ENCODE measurements at places on chromosomes 12 and 14.
A peak's percentile ranks its signal among the peaks of the same experiment; 100 is the strongest.

- no peak for DNase-seq
Observed at GRCh38 chr12:11980115-11980514, 90.6 kb upstream of the BCL2L14 start.

DNA sequence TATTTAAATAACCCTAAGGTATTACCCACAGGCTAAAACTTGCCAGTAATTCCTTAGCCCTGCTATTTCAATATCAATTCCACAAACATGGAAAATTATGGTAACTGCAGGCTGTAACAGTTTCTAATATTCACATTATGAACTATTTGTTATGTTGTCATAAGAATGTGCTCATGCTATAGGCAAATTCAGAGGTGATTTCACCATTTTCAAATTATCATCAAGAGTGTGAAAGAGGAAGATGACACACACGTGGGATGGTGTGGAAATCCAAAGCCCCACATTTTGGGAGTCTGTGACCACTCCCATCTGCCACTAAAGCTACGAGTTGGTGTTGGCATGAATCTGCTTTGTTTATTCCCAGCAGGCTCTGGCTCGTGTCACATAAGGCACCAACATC, 5.9 kb upstream of the MYO1A start:
- no peak for DNase-seq

GRCh38 chr12:54134850-54135249, 53.9 kb downstream of the SMUG1 start:
- DNase-seq = no peak

DNA sequence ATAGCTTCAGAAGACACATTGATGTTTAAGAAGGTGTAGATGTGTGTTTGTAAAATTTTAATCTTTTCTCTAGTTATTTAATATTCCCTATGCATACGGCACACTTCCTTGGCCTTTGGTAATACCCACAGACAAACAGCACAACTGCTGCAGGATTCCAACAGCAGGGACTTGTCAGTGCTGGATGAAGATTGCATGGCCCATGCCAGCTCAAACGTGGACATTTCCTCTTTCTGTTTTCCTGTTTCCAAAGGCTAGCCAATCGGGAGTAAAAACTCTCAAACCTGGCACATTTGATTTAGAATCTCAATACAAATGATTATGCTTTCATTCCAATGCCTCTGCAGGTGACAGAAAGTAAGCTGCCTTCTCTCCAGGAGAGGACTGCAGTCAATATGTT, 22.5 kb upstream of the PDE3A start:
- no peak for DNase-seq

DNA sequence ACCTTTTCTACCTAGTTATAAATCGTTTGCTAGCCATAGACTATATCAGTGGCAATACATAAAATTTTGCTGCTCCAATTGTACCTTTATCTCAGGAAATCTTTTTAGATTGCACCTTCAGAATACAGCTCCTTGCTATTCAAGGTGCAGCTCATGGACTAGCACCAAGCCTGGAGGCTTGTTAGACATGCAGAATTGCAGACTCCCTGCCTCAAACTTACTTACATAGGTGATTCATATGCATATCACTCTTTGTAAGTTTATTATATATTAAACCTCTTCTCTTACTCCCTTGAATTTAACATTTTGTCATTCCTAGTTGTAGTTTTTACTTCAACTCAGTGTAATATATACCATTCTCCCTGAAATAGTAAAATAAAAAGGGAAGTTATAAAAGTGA, 195.4 kb upstream of the PDZRN4 start:
- no peak for DNase-seq

DNA sequence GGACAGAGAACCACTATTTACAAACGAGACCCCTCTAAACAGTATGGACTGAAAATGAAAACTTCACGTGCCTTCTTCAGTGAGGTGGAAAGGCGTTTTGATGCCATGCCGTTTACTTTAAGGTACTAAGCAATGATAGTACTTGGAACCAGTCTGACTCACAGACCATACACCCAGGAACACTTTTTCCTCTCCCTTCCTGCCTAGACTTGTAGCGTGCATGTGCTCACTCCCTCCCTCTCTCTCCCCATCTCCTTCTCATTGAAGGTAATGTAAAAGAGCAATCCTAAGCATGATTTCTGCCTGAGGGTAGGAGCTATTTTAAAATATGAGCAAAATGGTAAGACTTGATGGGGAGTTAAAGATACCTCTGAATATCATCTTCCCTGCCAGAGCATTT, 5.9 kb upstream of the RPL41 start:
- DNase-seq = no peak

DNA sequence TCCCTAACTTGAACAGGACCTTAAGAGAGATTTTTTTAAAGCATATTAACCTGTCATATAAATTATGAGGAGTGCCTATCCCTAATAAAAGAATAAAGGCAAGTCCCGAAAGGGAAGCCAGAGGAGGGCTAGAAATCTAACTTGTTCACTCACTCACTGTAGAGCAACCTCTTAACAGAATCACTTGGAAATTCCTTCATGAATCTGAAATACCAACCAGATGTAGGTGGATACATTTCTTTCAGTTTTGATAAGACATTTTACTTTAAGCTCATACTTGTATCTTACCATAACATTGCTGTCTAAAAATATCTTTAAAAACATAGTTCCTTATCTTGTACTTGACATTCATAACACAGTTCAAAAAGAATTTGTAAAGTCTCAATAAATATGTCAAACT, 25.7 kb downstream of the NTN4 start:
- DNase-seq = no peak

- DNase-seq = no peak
Observed at GRCh38 chr12:44127966-44128710, 292.3 kb downstream of the TMEM117 start.

DNA sequence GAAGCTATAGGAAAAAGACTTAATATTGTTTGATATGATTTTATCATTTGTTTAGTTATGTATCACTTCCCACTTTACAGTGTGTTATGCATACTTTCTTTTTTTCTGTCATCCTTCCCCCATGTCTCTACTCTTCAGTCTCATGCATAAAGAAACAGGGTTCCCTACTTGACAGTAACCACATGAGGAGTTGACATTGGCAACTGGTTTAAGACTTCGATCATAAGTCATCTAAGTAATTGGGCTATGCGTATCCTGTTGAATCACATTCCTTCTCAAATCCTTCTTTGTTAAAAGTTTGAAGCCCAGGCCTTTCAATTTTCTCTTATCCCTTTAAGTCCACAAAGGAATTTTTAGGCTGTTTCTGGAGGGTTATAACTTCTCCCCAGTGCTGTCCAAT, 358.7 kb downstream of the RAD51B start:
- no peak for DNase-seq

DNA sequence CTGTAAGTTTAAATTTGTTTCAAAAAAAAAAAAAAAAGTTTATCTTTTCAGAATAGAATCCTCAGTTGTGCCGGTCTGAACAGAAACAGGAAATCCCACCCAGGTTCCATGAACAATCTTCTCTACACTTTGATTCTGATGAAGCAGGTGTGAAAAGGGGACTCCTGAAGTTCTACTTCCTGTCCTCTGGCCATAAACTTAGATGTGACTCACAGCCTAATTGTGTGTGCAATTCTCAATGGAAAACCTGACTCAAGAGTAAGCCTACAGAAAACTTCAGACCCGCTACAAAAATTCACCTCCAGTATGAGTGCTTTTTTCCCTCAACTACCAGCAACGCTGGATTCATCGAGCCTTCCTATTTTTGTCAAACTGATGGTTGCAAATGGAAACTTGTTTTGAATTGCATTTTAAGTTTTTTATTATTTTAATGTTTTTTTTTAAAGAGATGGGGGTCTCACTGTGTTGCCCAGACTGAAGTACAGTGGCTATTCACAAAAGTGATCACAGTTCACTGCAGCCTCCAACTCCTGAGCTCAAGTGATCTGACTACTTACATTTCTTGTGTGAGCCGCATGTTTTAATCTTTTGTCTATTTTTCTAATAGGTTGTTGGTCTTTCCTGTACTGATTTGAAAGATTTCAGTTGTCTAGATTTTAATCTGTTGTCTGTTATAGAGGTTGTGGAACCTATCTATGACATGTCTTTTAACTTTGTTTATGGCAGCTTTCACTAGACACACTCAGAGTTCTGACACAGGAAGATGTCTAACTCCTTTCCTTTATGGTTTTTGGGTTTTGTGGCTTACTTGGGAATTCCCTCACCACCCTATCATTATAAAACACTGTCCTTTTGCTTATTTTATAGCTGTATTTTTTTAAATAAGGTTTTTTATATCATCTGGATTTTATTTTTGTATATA, 37.6 kb downstream of the ATG14 start:
- DNase-seq = peak; percentile 24

GRCh38 chr12:93571925-93572711, at the start of gene SOCS2:
SOCS2 (plus strand) TSS chr12:93572675; CDS start chr12:93572898, 223 bp downstream.
- DNase-seq = no peak

DNA sequence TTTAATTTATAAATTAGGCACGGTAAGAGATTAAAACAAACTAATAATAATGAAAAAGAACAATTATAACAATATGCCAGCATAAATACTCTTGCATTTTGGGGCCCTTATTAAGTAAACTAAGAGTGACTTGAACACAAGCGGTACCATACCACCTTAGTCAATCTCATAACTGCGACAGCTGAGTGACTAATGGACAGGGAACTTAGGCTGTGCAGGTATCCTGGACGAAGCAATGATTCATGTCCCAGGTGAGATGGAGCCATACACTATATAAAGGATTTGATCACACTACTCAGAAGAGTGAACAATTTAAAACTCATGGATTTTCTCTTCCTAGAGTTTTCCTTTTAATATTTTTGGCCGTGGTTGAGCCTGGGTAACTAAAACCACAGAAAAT, 4.3 kb downstream of the KLRC4 start:
- no peak for DNase-seq

GRCh38 chr12:120971299-120972180, 6.8 kb upstream of the HNF1A start:
- no peak for DNase-seq

DNA sequence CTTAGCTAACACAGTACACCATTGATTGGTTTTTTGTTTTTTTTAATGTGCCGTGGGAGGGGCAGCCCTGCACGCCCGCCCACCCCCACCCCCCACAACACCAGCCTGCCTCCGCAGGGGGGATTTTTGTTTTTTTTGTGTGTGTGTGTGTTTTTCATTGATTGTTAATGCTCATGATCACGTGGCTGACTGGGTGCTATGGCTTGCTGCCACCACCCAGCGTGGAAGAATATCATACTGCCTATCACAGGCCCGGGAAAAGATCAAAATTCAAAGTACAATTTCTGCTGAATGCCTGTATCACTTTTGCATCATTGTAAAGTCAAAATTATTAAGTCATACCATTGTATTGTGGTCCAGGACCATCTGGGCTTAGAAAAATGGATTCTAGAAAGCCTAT, 8.3 kb downstream of the RESF1 start:
- no peak for DNase-seq

GRCh38 chr12:85794531-85794930, 41.7 kb downstream of the RASSF9 start:
- no peak for DNase-seq

DNA sequence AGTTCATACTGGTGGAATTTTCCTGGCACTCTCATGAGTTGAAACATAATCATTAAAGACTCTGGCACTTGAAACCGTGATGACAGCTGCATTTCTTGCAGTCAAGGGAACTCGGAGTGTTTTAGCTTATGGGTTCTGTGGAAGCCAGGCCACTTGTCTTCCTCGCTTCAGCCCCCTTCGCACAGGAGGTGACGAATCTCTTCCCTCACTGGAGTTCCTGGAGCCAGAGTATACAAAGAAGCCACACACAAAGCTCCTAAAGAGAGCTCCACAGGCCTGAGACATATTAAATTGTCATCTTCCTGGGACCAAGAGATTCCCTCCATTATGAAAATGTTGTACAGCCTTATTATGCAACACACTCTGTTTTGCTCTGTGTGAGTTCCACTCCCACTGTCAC, 964.1 kb downstream of the TMEM121 start:
- DNase-seq = no peak

DNA sequence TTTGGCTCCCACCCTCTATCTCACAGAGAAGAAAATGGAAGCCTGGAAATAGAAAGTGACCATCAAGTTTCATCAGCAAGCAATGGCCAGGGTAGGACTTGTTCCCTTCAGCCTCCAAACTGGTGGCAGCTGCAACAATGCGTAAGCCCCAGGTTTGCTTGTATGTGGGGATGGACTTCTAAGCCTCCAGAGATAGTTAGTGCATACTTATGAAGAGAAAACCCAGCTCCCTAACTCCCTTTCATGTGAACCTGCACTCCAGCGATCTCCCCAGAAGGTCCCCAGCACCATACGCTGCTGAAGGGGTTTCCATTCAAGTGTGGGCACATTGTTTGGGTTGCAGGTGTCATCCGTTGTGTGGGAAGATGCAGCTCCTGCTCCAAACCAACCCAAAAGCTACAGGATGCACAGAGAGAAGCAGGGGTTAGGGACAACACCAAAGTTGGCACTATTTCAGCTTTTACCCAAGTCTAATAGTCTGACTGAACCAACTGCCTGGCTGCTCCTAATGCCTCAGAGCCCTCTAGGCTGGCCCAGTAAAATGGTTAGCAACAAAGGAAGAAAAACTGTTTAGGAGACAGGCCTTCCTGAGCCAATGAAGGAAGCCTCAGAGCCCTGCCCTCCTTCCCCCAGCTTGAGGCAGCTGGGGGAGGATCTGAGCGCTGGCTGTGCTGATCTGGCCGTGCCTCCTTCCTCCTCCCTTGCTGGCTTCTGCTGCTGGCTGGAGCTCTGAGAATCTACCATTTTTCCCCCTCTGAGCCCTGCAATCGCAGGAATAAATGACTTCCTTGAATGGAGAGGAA, 12.3 kb downstream of the ZFP36L1 start:
- no peak for DNase-seq
